HFFc6 (cell line): ENCODE measurements at places on chromosomes 3 and 15. TPM values are rescaled to one million over a fixed set of nuclear protein-coding genes. Genes with fewer than 3 reads are reported as not detected.

DNA sequence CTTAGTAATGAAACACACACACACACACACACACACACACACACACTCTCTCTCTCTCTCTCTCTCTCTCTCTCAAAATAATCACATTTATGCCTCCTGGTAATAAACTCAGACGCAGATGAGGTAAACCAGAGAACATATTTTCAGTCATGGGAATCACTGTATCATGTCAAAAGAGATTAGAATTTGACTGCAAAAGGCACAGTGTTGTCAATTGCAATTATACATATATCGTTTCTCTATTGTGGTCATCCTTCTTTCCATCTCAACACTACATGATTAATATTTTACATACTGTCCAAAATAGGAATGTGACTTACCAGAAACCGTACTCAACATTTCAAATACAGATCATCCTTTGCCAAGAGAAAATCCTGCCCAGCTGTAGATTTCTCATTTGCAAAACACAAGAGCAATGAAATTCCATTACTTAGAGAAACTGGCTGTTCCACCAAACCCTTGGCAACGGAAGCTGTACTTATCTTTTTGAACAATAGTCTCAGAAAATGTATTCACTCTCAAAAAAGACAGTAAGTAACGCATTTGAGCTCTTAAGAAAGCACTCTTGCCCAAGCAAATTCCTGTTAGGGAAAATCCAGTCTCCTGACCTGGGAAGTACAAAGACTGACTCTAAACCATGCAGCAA lies 24.3 kb downstream of the PDZRN3 start:
- DNase-seq: no peak

DNA sequence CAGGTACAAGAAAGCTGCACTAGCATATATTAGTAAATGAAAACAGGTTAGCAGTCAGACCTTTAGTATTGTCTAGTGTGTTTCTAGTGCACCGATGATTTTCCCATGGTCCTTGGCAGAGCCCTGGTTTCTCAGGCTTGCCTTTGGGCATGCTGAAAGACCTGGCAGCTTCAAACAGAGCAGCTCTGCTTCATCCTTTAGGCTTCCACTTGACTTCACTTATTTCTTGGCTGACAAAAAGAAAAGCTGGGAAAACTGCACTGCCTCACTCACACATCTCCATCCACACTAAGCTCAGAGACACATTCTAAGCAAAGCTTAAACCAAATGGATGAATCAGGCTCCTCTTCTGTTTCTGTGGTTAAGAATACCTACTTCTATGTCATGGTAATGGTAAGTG lies 374.8 kb upstream of the PDZRN3 start:
- DNase-seq: peak; percentile 1

- DNase-seq: no peak
These were observed 10.1 kb downstream of the ETV5 start for GRCh38 chr3:186098740-186099139.

- DNase-seq: no peak
These were observed 12.1 kb downstream of the HEG1 start for GRCh38 chr3:125043599-125044151.

The SPRED1 gene
- 36.4 to 41.9 TPM (median 37.7 TPM) in 3 replicates for total RNA-seq

The RBM5 gene
- total RNA-seq: 67.1 to 77.2 TPM (median 69.3 TPM) in 3 replicates

The MOBP gene
- total RNA-seq: not detected in 3 replicates

DNA sequence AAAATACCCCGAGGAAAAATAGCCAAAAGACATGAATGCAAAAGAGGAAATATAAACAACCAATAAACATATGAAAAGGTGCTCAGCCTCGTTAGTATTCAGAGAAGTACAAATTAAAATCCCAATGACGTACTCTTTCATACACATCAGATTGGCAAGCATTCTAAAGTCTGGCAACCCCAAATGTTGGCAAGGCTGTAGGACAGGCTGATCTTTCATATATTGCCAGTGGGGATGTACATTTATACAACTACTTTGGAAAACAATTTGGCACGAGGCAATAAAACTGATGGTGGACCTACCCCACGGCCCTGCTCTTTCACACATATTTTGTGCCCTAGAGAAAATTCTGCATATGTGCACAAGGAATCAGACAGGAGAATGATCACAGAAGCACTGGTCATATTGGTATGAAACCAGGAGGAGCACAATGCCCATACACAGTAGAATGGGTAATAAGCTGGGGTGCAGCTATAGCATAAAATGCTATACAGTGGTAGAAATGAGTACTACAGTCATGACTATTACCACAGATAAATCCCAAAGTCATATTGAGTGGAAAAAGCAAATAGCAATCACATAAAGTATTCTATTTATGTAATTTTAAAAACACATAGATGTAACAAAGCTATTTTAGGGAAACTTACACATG lies 176.0 kb upstream of the SLC24A5 start:
- DNase-seq: no peak

The KNL1 gene
- 8.9 to 18.9 TPM (median 16.2 TPM) in 3 replicates for total RNA-seq

GRCh38 chr15:85743392-85744055 lies 51.2 kb downstream of the KLHL25 start:
- no peak for DNase-seq

The CCRL2 gene
- total RNA-seq: 0.21 TPM in 1 of 3 replicates, not detected in the others

DNA sequence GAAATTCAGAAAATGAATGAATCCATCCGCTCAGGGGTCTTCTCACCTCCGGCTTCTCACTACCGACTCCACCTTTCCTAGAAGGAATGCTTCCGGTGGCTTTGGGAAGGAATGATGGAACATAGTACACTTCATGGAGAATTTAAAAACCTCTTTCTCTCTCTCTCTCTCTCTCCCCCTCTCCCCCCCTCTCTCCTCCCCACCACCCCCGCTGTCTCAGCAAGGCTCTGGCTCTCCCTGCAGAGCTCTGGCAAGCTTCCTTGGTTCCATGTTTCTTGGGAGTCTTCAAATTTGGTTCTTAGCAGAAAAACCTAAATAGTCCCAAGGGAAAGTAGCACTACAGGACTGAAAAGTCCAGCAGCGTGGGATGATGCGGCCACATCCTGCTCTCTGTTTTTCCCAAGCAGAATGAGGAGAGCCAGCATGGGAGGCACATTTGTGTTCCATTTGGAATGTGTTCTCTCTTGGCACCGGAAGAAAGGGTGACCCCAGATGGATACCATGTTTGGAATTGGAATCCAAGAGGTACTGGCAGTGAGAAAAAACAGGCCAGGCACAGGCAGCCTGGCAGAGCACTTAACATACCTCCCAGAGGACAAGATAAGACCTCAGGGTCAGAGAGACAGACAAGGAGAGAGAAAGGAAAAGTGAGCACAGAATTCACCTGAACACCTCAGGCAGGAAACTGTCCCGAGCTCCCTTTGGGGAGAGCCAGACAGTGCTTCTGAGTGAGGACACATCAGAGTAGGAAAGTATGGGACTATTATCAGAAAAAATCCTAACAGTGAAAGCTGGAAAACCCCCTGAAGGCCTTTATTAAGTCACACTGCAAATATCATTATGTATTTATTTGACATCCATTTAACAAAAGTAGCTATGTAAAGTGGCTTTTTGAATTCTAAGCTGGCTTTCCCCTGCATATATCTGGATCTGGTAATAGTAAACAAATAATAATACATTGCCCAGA lies at the start of gene POPDC2:
POPDC2 (minus strand) TSS at position 116 of the 967 bp plus-strand sequence. CDS start 166 bp downstream, outside the sequence.
- no peak for DNase-seq

The WDR72 gene
- not detected in 3 replicates for total RNA-seq

The RPL15 gene
- total RNA-seq: 1,680 and 1,714 TPM in 2 replicates

DNA sequence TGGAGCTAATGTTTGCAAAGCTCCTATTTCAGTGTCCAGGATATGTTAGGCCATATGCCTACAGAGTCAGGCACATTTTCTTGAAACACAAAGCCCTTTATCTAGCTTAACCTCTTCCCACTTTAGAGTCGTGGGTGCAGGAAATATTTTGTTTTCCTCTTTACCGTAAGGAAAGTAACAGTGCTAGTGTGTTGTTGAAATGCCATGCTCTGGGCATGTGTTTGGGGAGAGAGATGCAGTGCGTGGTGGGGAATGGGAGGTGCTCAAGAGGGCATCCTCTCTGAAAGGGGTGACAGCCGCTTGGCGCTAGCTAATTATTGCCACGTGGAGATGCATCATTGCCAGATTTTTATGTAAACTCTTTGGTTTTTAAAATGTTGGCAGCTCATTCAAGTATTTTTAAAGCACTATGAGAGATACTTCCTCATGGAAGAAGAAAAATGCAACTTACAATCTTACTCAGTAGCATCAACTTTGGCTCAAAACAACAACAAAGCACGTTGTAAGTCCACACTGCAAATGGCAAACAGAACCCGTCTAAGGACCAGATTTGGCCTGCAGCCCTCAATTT lies 152.6 kb downstream of the LPP start:
- no peak for DNase-seq

GRCh38 chr3:196144383-196145105 lies 62.7 kb upstream of the TFRC start:
- peak; percentile 36 for DNase-seq

- DNase-seq: no peak
These were observed 116.7 kb downstream of the ADCY5 start for GRCh38 chr3:123332124-123332641.

DNA sequence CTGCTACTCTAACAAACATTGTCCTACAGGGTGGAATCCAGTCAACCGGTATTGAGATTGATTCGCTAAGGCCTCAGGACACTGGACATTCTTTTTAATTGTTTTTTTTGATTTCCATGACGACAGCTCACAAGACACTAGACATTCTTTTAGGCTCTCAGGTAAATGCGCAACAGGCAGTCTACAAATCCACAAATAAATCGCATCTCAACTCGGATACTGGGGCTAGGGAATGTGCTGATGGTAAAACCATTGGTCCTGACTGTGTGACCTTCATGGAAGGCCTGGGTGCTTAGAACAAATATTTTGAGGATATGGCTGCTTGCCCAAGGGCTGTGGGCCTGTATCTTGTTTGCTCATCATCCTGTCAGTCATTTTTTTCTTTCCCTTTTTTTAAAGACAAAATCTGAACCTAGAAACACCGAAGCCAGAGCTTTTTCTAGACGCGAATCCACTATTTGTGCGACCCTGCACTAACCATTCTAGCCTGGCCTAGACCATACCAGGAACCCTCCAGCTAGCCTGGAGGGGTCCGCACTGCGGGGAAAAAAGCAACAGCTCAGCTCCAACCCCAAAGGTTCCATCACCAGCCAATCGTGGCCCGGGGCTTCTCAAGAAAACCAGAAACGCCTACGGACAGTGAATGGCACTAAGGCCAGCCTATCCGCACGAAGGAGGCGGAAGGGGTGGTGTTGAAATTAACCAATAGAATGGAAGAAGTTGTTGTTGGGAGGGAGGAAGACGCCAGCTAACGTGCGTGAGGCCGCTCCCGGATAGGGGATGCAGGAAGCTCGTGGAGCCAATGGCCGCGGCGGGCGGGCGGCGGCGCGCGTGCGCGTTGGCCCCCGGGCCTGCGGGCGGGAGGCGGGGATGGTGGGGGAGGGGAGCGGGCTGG lies 18.1 kb upstream of the CHD2 start:
- DNase-seq: peak; percentile 99

The BTBD1 gene
- total RNA-seq: 65.3 to 74.3 TPM (median 72.2 TPM) in 3 replicates

DNA sequence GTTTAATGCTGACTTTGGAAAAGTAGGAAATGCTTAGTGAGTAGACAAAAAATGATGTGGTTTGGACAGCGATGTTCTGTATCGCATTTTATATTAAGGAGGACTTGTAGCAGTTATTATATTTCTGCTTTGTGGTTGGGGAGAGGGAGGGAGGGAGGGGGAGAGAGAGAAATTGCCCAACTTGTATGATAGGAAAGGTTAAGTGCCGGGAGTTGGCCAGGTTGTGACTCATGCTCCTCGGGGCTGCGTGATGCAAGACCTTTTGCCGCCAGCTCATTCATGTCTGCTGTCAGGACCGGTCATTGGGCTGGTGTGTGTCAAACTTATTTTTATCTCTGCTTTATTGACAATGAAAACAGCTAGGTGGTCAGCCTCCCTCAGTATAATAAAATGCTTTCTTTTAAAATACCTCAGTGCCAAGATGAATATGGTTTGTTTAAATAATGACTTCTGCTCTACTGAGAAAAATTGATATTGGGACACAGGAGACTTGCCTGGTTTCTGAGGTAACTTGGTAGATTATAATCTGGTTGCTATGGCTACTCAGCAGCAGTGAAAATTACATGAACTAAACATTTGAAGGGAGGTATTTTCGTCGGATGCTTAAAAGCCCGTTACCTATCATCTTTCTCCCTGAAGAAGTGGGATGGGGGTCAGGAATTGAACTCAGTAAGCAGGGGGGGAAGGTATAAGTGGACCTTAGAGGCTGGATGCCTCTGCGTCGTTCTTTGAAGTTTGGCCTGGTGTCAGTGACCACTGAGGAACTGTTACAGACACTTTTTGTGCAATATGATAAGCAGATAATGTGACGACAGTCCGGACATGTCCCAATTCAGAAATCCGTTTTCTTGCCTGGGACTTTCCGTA lies 90.7 kb downstream of the FNDC3B start:
- peak; percentile 99 for DNase-seq

DNA sequence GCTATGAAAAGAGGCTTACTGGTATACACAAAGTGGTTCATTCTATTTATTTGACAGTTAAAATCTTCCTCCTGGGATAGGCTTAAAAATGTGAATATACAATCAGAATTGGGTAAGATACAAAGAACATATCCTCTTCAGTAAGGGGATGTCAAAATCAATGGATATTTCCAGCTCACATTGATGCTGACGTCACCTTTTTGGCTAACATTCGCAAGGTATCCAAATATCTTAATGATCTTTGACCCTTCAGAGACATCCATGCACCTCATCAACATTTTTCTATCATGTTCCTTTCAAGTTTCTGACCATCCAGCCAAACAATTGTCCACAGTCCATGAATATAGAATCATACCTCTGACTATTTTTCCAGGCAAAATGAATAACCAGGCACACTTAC lies 697.3 kb downstream of the NR2F2 start:
- DNase-seq: no peak

DNA sequence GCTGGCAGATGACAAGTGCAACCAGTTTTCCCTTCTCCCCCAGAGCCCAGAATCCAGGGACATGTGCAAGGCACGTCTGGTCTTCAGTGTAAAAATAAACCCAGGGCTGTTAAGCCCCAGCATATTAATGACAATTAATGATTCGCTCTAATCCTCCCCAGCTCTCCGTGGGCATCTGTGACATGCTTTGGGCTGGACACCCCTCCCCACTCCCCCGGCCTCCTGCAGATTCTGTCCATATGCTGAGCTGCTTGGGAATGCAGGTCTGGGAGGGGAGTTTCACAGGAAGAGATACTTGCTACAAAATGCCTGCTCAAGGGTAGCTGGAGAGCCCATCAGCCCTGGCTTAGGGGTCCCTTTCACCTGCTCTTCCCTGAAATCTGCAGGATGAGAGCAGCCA lies 43.0 kb upstream of the NTRK3 start:
- DNase-seq: no peak

DNA sequence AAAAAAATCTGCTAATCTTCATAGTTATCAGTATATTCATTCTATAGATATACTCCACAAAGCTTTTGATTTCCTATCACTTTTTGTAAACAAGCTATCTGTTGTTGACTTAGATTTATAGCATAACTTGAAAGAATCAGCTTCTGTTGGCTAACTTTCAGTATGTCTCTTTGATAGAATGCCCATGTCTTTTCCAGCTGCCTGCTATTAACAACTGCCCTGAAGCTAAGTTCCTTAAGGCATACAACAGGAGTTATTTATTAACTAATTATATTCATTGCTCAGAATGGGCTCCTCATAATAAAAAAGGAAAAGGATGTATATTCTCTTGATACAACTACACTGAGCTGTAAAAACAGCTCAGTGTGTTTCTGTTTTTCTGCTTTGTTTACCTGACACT lies 293.9 kb downstream of the TUSC7 start:
- no peak for DNase-seq
